ENCODE measurements at places on chromosomes 5 and 9. TPM values are rescaled to one million over a fixed set of nuclear protein-coding genes. Genes with fewer than 3 reads are reported as not detected.

CCL21 gene
- total RNA-seq, result not detected

KIF24 gene
- 9.1 TPM for total RNA-seq

STX17 gene
- 42.4 TPM for total RNA-seq

GABRA1 gene
- total RNA-seq, result not detected

NRG2 gene
- 4.8 TPM for total RNA-seq

NCS1 gene
- total RNA-seq, result 29.0 TPM

STK32A gene
- 1.3 TPM for total RNA-seq

SLC6A3 gene
- not detected for total RNA-seq

FAM78A gene
- 2.0 TPM for total RNA-seq

TMEM174 gene
- not detected for total RNA-seq

PKN3 gene
- total RNA-seq, result 20.0 TPM

SHROOM1 gene
- 10.0 TPM for total RNA-seq

CCNB1 gene
- total RNA-seq, result 105 TPM

INSL4 gene
- total RNA-seq, result not detected

TGFBI gene
- total RNA-seq, result 3.8 TPM

NKD2 gene
- total RNA-seq, result 23.9 TPM

IL7R gene
- not detected for total RNA-seq

FCHSD1 gene
- total RNA-seq, result 27.7 TPM

IL13 gene
- total RNA-seq, result not detected

SH3TC2 gene
- 1.4 TPM for total RNA-seq

MEF2C gene
- total RNA-seq, result 2.6 TPM

CYLC2 gene
- total RNA-seq, result not detected

STK10 gene
- 18.1 TPM for total RNA-seq

SCGB3A1 gene
- not detected for total RNA-seq

ANKRD34B gene
- total RNA-seq, result 0.17 TPM

All from progenitor cell of endocrine pancreas (in vitro differentiated cells).